Ecto neural progenitor cell (in vitro differentiated cells): ENCODE measurements at places on chromosomes 4 and X.

DNA sequence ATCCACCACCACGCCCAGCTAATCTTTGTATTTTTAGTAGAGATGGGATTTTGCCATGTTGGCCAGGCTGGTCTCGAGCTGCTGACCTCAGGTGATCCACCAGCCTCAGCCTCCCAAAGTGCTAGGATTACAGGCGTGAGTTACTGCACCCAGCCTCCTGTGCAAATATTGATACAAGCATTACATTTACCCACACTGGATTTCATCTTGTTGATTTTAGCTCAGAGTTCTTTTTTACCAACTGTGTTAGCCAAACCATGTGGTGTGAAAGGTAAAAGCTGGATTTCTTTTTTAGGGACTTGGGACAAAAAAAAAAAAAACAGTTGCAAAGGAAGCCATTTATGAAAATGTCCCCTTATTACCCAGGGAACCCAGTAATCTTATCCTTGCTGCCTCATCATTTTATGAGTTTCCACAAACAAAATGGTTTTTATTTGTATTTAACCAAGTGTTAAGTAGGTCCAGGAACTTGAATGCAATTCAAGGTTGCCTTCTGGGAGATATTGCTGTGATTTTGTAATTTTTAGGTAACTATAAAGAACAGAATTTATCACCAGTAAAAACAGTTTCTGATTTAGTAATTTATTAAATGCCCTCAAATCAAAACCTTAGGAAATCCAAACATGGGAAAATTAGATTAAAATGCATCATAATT is 202.5 kb downstream of the PALLD start:
- DNase-seq = no peak

DNA sequence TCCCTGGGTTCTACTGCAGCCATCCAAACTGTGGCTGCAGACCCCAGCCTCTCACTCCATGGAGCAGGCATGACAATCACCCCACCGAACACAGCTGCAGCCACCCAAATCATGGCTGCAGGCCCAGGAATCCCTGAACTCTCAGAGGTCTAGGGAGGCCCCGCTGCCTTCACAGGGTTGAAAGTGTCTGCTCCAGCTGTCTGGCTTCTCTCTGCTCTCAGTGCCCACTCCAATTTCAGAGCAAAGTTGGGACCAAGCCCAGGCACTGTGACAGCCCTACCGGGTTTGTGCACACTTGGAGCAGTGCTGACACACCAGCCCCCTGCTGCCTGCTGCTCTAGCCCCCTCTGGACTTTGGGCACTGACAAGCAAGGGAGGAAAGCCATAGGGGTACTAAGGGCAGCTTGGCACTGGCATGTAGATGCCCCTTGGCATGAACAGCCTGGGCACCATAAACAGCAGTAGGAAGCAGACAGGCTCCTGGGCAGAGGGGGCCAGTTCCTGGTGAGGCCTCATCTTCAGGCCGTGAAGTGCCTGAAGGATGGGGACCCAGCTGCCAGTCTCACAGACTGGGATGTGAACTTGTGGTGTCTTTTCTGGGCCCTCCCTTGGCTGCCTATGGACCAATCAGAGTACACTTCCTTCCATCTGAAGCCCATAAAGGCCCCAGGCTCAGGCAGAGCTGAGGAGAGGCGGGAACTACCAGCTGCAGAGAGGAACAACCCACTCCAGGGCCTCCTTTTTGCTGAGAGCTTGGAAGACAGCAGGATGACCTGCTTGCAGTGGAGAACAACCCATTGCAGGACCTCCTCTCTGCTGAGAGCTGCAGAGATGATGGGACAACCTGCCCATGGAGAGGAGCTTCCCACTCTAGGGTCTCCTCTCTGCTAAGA is 68.8 kb downstream of the TECRL start:
- DNase-seq = no peak

DNA sequence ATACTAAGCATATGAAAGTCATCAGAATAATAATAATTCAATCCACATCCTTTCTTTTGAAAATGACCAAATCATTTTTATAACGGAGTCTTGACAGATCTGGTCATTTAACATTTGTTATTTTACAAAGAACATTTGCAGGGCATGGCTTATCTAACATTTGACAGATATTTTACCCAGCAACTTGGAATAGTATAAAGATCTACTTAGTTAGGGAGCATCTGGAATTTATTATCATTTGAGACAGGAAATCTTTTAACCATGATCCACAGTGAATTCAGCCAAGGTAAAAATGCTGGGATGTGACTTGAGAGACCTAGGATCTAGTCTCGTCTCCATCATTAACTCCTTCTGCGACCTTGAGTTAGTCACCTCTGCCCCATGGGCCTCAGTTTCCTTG is 22.4 kb downstream of the STARD8 start:
- DNase-seq = no peak

- no peak for DNase-seq
Measured at GRCh38 chr4:185685804-185686203, 126.2 kb downstream of the SORBS2 start.

- no peak for DNase-seq
Measured at GRCh38 chrX:7218321-7219152, 70.6 kb upstream of the PUDP start.

DNA sequence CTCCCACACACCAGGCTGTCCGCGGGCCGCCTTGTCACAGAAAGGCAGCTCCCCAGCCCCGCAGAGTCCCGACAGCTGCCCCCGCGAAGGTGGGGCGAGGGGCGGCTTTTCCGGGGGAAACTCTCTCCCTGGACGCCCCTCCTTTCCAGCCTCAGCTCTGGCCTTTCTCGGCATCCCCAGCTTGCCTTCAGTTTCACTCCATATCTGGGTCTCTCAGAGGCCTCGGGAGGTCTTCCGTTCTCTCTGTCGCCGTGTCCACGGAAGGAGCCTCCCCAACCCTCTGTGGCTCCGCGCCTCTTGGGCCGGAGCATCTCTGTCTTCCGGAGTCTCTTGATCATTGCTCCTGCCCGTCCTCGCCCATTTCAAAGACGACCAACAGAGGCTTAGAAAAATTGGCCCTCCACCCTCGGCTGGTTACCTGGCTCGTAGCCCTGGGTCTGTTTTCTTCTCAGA is 6.1 kb upstream of the MSX1 start:
- DNase-seq = no peak

GRCh38 chr4:127414951-127415606 is 217.7 kb upstream of the INTU start:
- DNase-seq = no peak

GRCh38 chr4:107896646-107897045 is 34.7 kb upstream of the CYP2U1 start:
- no peak for DNase-seq

DNA sequence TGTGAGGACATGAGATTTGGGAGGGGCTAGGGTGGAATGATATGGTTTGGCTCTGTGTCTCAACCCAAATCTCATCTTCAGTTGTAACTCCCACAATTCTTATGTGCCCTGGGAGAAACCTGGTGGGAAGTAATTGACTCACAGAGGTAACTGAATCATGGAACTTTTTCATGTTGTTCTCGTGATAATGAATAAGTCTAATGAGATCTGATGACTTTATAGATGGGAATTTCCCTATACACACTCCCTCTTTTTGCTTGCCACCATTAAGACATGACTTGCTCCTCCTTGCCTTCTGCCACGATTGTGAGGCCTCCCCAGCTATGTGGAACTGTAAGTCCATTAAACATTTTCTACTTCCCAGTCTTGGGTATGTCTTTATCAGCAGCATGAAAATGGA is 253.2 kb upstream of the GK2 start:
- no peak for DNase-seq

GRCh38 chr4:42845586-42845985 is 46.9 kb upstream of the GRXCR1 start:
- no peak for DNase-seq

DNA sequence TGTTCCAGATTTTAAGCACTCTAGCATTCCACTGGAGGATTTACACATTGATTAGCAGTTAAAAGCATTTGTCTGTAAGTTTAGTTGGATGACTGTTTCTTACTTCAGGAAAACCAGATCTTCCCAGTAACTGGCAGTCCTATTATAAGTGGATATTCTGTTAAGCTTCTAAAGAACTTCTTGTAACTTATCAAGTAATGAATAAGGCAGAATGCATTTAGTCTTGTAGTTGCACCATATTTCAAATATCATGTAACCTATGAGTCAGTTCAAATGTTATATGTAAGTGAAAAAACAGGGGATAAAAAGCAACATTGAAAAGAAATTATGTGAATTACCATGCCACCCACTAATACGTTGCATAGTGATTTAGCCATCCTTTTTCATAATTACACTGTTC is 30.2 kb upstream of the TENM3 start:
- DNase-seq = no peak

DNA sequence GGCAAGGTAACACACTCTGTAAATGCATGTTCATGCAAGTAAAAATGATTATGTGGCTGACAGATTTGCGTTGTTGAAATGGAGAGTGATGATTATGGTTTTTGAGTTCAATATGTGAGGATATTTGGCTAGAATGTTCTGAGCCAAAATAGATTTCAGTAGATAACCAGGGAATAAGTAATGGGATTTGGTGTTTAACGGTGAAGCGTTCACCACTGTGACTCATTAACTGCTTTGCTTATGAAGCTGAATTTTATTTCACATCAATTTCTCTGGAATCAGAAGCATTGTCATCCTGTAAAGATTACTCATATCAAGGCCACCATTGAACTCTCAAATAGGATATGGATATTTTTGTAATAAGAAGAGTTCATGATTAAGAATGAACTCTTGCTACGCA is 11.7 kb downstream of the AFP start:
- no peak for DNase-seq

DNA sequence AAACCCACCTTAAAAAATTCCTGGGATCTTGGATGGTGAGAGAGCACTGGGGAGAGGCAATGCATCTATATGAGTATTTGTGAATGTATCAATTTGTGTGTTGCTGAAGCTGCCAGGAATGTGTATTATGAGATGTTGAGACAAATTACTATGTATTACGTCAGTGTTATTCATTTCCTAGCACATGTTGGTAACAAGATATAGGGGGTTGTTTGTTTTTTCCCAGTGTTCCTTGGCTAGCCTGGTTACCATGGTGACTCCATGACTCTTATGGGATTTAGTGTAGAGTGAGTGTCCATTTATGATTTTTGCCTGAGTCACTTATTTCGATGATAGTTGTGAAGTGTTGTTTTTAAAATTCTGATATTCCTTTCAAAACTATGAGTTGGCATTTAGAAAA is 65.6 kb downstream of the RAB40A start:
- DNase-seq = no peak

GRCh38 chr4:182280436-182281111 is 37.4 kb downstream of the TENM3 start:
- DNase-seq = no peak

DNA sequence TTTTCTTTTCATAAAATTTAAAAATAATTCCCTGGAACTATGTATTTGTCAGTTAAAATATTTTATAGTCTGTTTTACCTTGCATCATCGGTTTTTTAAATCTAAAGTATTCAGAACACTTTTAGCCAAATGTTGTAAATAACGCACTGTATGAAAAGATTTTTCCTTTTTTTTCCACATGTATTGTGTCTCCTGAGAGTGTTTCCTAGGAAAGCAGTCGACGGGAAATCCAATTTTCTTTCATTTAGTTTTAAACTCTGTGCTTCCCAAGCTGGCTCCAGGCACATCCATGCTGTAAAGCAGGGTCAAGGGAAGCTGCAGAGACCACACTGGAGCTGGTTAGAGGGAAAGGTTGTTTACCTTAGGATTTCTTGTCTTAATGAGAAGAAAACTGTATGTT is 1724.3 kb upstream of the TENM3 start:
- DNase-seq = no peak

DNA sequence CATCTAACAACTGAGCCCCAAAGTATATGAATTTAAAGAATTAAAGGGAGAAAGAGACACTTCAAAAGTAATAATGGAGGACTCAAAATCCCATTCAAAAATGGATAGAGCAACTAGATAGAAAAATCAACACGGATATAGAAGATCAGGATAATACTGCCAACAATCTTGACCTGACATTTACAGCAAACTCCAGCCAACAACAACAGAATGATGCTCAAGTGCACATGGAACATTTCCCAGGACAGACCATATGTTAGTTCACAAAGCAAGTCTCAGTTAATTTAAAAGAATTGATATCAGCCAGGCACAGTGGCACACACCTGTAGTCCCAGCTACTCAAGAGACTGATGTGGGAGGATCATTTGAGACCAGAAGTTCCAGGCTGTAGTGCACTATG is 72.0 kb upstream of the SMARCAD1 start:
- no peak for DNase-seq

DNA sequence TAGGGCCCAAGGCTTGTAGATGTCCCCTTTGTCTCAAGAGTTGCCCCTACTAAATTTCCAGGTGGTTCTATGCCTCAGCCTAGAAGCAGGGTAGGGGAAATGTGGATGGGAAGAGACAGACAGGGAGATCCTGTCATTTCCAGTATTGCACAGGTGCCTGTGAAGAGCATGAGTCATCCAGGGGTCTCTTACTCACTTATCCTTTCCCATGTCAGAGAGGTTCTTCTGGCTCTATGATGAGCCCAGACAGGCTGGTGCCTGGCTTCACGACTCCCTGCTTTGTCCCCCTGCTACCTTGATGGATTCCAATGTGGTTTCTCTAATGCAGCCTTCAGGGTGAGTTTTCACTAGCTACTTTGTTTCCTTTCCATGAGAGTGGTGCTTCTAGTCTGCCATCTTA is 35.2 kb upstream of the DDX60 start:
- no peak for DNase-seq

GRCh38 chr4:95547715-95548471 is 880 bp downstream of the UNC5C start:
- DNase-seq = peak; percentile 68

DNA sequence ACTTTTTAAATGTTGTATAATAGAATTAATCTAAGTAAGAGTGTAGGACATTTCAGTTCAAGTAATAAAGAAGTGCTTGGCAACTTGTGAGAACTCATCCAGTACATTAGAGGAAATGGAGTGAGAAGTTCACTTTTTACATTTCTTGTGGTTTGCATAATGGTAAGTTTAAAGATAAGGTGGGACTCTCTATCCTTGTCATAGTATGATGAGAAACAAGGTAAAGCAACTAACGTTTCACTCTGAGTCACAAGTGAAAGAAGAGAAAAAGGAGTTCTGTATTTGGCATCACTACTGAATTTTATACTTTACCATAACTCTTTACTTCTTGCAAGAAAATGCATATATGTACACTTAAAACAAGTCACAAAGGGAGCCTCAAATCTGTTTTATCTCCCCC is 219.4 kb downstream of the SLC4A4 start:
- DNase-seq = no peak

- no peak for DNase-seq
Measured at GRCh38 chrX:134619838-134620237, 38.4 kb downstream of the PLAC1 start.

- no peak for DNase-seq
Measured at GRCh38 chrX:69096963-69097362, 68.3 kb downstream of the PJA1 start.

DNA sequence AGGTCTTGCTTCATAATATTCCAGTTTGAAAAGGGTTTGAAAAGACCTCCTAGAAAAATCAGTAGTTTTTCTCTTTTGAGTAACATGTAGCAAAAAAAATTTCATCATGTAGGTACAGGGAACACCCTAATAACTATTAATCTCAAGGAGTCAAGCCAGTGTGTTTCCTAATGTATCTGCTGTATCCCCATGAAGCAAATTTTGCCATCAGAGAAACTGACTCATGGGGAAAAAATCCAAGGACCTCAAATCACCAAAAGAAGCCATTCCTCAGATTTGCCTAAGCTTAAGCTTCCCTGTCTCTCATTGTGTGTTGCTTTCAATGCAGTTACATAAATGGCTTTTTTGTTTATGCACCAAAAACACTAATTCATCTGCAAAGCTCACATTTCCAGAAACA is 29.7 kb downstream of the F9 start:
- no peak for DNase-seq
